ENCODE measurements at places on chromosomes 1 and 21. TPM values are rescaled to one million over a fixed set of nuclear protein-coding genes. Genes with fewer than 3 reads are reported as not detected.

Gene S100A7
- not detected for total RNA-seq

Gene ESPN
- total RNA-seq: 300 TPM

Gene TXLNA
- total RNA-seq: 30.3 TPM

Gene TAF1A
- total RNA-seq: 1.6 TPM

Gene LAMB3
- 108 TPM for total RNA-seq

Gene LENEP
- not detected for total RNA-seq

Gene FHL3
- total RNA-seq: 5.1 TPM

Gene OR2AJ1
- not detected for total RNA-seq

Gene C1orf210
- total RNA-seq: 76.8 TPM

Gene LHX8
- not detected for total RNA-seq

Gene SAMD11
- 5.0 TPM for total RNA-seq

Gene OR2L5
- total RNA-seq: not detected

Gene SEMA4A
- total RNA-seq: 1.5 TPM

Gene IFT25
- total RNA-seq: 13.8 TPM

Gene ZC3H12A
- 37.0 TPM for total RNA-seq

Gene C1orf53
- not detected for total RNA-seq

Gene COL16A1
- 54.8 TPM for total RNA-seq

Gene ATAD3C
- not detected for total RNA-seq

Gene PCBP3
- 1.1 TPM for total RNA-seq

Gene SELE
- 0.57 TPM for total RNA-seq

Gene HOOK1
- total RNA-seq: 29.6 TPM

Gene LCE3E
- total RNA-seq: not detected

Gene UBXN10
- 2.5 TPM for total RNA-seq

Gene HMGCS2
- total RNA-seq: 10.9 TPM

Gene GSTM3
- total RNA-seq: 48.2 TPM

Gene MMEL1
- total RNA-seq: 51.7 TPM

Gene GNAT2
- total RNA-seq: not detected

Gene PHF13
- total RNA-seq: 5.8 TPM

Gene NUP210L
- not detected for total RNA-seq

Gene MAP10
- total RNA-seq: 1.9 TPM

Gene GPR61
- not detected for total RNA-seq

Gene ABCG1
- 48.5 TPM for total RNA-seq

Gene SFN
- 66.6 TPM for total RNA-seq

Gene OPRD1
- not detected for total RNA-seq

Gene MYBPH
- total RNA-seq: not detected

Gene SMCP
- not detected for total RNA-seq

Gene SLC6A9
- 8.8 TPM for total RNA-seq
